ENCODE measurements at places on chromosomes 2 and 18. TPM values are rescaled to one million over a fixed set of nuclear protein-coding genes. Genes with fewer than 3 reads are reported as not detected.

ST3GAL5 gene
- total RNA-seq: 26.6 TPM

ITGA4 gene
- 5.9 TPM for total RNA-seq

VWC2L gene
- 3.2 TPM for total RNA-seq

SKA1 gene
- 2.0 TPM for total RNA-seq

MPP4 gene
- 0.25 TPM for total RNA-seq

PSMG2 gene
- total RNA-seq: 45.0 TPM

FSHR gene
- total RNA-seq: not detected

MDH1B gene
- 3.4 TPM for total RNA-seq

TXNL4A gene
- total RNA-seq: 30.0 TPM

GULP1 gene
- total RNA-seq: 64.2 TPM

RBM43 gene
- 3.9 TPM for total RNA-seq

CYP1B1 gene
- total RNA-seq: 9.3 TPM

LTBP1 gene
- 30.7 TPM for total RNA-seq

PTCD3 gene
- 80.2 TPM for total RNA-seq

VAMP8 gene
- 0.74 TPM for total RNA-seq

HOXD13 gene
- not detected for total RNA-seq

ORC4 gene
- 80.9 TPM for total RNA-seq

GKN1 gene
- 2.0 TPM for total RNA-seq

SNORC gene
- total RNA-seq: 0.74 TPM

LYG1 gene
- total RNA-seq: 0.74 TPM

SOWAHC gene
- total RNA-seq: 30.2 TPM

APLF gene
- 4.7 TPM for total RNA-seq

PLGLB2 gene
- total RNA-seq: 2.2 TPM

NCKAP5 gene
- 9.3 TPM for total RNA-seq

AQP12B gene
- not detected for total RNA-seq

ASXL3 gene
- 91.7 TPM for total RNA-seq

SPP2 gene
- total RNA-seq: not detected

FBLN7 gene
- 2.5 TPM for total RNA-seq

SLC16A14 gene
- 41.6 TPM for total RNA-seq

MC5R gene
- total RNA-seq: 0.25 TPM

RAMP1 gene
- 6.4 TPM for total RNA-seq

SLC8A1 gene
- total RNA-seq: 109 TPM

Measured in temporal lobe (tissue), 4 donors.